ENCODE measurements at places on chromosomes 3 and 15. TPM values are rescaled to one million over a fixed set of nuclear protein-coding genes. Genes with fewer than 3 reads are reported as not detected.

DNA sequence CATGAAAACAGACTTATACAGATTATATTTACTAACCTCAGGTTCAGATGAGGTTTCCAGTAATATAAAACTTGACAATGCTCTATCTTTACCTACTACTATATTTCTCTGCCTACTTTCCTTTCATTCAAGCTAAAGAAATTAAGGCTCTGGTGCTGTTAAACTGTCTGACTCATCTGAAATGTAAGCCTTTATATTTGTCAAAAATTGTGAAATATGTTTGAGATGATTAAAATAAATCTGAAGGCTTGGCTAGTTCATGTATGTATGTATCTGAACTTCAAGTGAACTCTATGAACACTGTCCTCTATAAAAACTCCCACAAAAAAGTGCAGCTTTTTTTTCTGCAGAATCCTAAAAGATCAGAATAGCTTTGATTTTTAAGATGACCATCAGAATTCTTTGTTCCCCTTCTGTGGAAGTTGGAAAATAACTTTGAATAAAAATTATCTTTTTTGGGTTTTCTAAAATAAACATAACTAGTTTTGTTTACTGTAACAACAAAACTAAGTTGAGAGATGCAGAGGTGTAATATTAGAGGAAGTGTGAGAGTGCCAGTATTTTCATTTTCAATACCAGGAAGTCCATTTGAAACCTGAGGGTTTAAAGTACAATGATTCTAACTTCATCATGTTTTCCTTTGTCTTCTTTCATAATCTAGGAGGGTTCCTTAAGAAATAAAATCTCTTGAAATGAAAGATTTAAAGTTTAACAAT is 42.2 kb downstream of the ILDR1 start:
- no peak for DNase-seq

DNA sequence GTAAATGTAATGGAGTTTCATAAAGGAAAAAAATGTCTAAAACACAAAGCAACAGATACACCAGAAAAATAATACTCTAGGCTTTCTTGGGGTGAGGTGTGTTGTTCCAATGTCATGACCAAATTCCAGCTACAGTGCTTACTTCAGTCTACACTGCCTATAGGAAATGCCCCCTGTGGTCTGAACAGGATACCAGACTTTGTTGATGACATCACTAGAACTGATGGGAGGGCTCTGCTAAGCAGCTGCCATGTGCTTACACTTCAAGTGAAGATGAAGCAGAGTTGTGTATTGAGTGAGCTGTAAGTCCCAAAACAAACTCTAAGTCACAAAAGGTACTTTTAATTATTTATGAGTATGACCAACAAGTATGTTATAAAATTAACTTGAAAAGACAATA is 456.1 kb upstream of the IL12A start:
- DNase-seq: no peak

The ZNF501 gene
- total RNA-seq: 1.6 TPM

GRCh38 chr3:150911771-150912170 is 6.5 kb upstream of the MINDY4B start:
- DNase-seq: no peak

The MAP3K13 gene
- total RNA-seq: 6.9 TPM

- DNase-seq: no peak
Observed at GRCh38 chr15:96462768-96463750, 132.6 kb downstream of the NR2F2 start.

DNA sequence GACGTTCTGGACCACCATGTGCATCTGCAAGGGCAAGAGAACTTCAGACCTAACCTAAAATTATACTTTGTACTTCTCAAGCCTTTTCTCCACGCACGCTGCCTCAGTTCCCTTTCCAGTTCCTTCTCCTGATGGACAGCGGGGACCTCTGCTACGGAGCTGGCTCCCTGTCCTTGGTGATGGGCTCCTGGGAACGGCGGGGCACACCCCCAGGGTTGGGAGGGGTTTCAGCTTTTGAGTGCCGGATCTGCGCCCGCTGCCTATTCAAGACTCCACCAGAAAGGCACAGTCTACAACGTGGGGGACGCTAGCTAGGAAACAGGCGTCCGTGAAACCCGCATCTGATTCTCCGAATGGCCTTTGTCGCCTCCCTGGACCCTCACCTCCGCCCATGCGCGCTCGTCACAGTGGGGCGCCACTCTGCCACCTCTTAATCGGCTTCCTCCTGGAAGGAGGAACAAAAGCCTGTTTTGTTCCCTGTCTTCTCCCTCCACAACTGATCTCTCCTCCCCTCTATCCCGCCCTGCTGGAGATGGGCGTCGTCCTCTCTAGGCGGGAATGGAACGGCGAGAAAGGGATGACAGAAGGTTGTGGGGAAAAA is 2.2 kb downstream of the GPR149 start:
- DNase-seq: no peak

GRCh38 chr3:117297541-117297940 is 588.0 kb downstream of the TUSC7 start:
- DNase-seq: no peak

DNA sequence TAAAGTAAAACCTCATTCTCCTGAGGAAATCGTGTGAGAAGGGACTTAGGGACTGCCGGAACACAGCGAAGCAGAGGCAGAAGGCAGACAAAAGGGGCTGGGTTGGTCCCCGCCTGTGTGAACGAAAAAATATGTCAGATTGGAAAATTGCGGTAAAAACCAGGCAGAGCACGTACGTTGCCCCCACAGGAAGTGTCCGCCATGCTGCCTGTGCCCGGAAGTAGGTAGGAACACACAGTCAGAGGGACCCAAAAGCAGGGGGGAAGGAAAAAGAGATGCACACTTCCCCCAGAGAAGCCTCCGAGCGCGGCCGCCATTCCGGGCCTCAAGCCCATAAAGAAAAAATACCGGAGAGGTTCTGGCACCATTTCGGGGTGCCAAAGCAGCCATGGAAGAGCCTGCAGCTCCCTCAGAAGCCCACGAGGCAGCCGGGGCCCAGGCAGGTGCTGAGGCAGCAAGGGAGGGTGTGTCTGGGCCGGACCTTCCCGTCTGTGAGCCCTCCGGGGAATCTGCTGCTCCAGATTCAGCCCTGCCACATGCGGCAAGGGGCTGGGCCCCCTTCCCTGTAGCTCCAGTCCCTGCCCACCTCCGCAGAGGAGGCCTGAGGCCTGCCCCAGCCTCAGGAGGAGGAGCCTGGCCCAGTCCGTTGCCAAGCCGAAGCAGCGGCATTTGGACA is at the start of gene MKRN3:
MKRN3 (plus strand) TSS at position 280 of the 676 bp plus-strand sequence; CDS start at position 389, 109 bp downstream.
- DNase-seq: peak; percentile 70

DNA sequence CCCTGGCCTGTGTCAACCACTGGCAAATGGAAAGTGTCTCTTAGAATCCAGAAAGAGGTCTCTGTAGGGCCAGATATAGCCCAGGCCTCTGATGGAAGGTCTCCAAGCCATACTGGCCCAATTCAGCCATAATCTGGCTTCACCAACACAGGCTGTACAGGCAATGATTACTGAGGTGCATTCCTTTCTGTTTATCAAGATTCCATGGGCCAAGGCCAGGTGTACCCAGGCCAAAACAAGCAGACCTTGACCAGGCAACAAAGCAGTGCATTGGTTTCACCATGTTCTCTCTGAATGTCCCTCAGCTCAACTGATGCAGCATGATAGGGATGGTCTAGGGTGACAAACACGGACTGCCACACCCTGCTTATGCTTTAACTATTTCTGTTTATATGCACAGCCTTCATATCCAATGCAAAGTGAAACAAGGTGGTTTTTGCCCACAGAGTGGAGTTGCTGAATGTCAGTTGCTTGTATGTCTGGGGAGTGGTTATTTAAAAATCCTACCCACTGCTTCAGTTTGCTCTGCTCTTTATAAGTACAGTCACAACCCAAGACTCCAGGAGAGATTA is 25.2 kb downstream of the CCNL1 start:
- no peak for DNase-seq

The MYO5C gene
- total RNA-seq: 2.1 TPM

The SPATA12 gene
- total RNA-seq: not detected

GRCh38 chr15:72110355-72110754 is 7.6 kb downstream of the MYO9A start:
- no peak for DNase-seq

- DNase-seq: peak; percentile 87
Observed at GRCh38 chr15:84914909-84915605, 30.6 kb downstream of the SLC28A1 start.
